ENCODE measurements at places on chromosomes 16 and 17.

DNA sequence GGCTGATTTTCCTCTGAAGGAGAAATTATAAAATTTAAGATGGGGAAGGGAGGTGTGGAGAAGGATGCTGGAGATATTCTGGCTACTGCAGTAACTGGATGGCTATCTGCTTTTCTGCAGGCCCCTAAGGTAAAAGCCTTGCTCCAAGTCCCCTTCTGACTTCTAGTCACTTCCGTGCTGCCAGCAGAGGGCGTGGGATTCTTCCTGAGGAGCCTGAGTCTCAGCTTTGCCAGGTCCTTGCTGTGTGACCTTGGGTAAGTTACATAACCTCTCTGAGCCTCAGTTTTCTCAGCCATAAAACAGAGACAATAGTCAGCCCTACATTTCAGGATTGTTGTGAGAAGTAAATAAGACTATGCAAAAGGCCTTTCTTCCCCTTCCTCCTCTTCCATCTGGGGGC is 24.3 kb upstream of the TMEM220 start:
- DNase-seq = no peak

DNA sequence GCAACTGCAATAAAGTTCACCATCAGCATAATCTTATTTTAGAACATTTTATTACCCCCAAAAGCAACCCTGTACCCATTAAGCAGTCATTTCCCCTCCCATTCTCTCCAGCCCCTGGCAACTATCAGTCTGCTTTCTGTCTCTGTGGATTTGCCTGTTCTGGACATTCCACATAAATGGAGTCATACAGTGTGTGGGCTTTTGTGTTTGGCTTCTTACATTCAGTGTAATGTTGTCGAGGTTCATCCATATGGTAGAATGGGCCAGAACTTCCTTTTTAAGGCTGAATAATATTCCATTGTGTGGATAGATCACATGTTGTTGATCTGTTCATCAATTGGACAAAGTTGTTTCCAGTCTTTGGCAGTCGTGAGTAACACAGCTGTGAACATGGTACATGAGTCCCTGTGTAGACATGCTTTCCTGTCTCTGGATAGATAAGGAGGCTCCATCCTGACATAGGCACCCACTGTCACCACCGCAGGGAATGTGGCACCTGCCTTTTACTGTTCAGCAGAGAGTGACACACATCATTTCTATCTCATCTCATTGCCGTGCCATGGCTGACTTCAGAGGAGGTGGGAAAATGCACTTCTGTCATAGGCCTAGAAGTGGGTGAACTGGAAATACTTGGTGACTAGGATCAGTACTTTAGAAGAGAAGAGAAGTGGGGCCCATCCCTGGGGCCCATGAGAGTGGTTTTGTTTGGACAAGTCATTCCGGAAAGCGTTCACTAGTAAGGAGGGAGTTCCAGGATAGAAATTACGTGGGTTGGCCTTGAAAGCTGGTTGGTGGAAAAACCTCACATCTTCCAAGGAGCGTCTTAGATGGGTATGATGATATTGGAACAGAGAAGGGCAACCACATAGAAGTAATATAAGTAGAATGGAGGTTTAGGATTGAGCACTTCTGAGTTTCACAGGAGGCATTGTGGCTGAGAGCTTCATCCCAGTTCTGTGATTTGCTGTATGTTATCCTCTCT is 25.8 kb downstream of the EPN2 start:
- DNase-seq = no peak

DNA sequence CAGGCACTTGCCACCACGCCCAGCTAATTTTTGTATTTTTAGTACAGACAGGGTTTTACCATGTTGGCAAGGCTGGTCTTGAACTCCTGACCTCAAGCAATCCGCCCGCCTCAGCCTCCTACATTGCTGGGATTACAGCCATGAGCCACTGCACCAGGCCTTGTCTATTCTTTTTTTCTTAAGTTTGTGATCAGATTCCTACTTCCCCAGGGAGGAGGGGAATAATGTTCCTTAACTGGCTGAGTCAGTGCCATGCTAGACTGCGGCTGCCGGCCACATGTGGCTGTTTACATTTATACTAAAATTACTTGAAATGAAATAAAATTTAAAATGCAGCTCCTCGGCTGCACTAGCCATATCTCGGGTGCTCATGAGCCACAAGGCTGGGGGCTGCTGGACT is 27.8 kb upstream of the USP36 start:
- DNase-seq = no peak

GRCh38 chr17:78600181-78600721 is 23.1 kb upstream of the DNAH17 start:
- no peak for DNase-seq

DNA sequence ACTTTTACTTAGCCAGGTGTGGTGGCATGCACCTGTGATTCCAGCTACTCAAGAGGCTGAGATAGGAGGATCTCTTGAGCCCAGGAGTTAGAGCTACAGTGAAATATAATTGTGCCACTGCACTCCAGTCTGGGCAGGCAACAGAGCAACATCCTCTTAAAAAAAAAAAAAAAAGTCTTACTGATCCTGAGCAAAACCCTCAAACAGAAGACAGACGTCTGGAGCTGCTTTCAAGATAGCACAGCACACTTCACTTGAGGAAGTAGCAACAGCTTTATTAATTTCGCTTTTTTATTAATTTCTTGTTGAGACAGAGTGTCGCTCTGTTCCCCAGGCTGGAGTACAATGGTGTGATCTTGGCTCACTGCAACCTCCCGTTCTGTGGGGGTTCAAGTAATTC is 10.2 kb upstream of the GGA2 start:
- DNase-seq = no peak

DNA sequence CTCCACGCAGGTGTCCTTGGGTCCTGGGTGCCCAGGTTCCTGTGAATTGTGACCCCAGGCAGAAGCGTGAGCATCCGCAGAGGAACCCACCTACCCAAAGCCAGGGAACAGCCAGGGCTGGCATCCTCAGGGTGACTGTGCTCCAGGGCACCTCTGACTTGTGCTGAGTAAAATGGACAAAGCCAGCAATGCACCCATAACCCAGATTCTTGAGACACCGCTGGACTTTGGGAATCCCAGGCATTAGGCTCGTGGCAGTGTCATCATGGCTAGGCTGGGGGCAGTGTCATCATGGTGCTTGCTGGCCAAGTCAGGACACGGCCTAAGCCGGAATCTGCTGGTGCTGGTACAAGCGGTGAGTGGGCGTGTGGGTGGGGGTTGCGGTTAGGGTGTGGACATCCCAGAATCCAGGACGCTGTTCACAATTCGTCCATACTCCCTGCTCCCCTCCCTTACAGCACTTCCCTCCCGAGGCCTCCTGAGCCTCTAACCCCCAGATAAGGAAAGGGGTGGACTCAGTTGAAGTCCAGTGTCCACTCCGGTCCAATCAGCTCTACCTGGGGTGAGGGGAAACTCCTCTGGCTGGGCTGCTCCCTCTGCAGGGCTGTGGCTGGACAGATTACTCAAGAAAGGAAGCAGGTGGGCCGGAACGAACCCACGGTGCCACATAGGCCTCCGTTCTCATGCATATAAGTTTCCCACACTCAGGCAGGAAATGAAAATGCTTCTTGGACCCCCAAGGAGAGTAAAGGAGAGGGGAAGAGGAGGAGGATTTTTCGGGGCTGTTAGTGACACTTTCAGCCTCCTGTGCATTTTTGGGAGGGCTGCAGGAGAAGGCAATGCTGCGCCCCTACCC is 138.9 kb downstream of the SEC14L1 start:
- DNase-seq = no peak

DNA sequence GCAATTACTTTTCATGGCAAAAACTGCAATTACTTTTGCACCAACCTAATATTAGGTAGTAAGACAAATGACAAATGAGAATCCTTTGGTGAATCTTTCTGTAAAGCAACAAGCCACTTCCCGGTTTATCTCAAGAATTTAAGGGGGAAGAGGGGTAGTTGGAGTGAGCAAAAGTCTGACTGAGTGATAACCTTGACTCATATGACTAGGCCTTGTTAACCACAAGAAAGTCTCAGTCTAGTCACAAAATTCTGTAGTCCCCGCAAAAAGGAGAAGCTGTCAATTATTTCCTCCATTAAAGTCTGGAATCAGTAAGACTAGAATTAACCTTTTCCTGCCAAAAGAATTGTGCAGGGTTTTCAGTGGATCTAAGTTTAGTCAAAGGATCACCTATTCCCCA is 72.2 kb upstream of the GNAO1 start:
- DNase-seq = no peak

DNA sequence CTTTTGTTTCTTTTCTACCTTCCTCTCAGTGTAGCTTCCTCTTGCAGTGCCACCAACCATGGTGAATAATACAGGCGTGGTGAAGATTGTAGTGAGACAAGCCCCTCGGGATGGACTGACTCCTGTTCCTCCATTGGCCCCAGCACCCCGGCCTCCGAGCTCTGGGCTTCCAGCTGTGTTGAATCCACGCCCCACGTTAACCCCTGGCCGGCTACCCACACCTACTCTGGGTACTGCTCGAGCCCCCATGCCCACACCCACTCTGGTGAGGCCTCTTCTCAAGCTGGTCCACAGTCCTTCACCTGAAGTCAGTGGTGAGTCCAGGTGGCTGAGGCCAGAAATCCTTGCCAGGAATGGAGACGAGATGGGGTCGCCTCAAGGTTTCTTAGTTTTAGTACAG is 23.9 kb downstream of the SRCAP start:
- no peak for DNase-seq

GRCh38 chr17:19317359-19318095 is 45.0 kb downstream of the B9D1 start:
- peak; percentile 45 for DNase-seq

- DNase-seq = peak; percentile 31
These were observed 36.4 kb downstream of the AKAP1 start for GRCh38 chr17:57121308-57122042.

- DNase-seq = no peak
These were observed 10.7 kb downstream of the CLUAP1 start for GRCh38 chr16:3511286-3512180.

- DNase-seq = no peak
These were observed 10.0 kb downstream of the TNFAIP1 start for GRCh38 chr17:28345419-28346198.

DNA sequence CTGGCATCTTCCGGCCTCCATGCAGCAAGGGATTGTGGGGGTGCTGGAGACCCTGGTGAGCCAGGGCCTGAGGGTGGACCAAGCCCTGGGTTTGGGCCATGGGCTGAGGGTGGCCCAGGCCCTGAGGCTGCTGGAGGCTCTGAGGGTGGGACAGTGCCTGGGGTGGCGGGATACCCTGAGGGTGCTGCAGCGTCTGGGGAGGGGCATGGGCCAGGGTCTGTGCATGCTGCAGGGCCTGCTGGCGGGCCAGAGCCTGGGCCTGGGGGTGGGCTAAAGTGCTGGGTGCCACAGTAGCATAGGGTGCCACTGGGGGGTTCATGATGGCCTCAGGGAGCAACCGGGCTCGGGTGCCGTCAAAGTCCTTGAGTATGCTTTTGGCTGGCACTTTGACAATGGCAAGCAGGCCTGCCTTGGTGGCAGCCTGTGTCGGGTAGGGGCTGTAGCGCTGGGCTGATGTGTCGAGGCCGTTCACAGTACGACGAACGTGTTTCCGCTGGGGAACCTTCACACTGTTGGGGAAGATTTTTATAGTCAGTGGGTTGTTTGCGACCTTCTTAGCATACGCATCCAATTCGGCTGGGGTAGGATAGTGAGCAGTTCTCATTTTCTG is 15.6 kb downstream of the TRAF4 start:
- peak; percentile 53 for DNase-seq

GRCh38 chr16:50743581-50744225 is 1.8 kb downstream of the CYLD start:
- no peak for DNase-seq

DNA sequence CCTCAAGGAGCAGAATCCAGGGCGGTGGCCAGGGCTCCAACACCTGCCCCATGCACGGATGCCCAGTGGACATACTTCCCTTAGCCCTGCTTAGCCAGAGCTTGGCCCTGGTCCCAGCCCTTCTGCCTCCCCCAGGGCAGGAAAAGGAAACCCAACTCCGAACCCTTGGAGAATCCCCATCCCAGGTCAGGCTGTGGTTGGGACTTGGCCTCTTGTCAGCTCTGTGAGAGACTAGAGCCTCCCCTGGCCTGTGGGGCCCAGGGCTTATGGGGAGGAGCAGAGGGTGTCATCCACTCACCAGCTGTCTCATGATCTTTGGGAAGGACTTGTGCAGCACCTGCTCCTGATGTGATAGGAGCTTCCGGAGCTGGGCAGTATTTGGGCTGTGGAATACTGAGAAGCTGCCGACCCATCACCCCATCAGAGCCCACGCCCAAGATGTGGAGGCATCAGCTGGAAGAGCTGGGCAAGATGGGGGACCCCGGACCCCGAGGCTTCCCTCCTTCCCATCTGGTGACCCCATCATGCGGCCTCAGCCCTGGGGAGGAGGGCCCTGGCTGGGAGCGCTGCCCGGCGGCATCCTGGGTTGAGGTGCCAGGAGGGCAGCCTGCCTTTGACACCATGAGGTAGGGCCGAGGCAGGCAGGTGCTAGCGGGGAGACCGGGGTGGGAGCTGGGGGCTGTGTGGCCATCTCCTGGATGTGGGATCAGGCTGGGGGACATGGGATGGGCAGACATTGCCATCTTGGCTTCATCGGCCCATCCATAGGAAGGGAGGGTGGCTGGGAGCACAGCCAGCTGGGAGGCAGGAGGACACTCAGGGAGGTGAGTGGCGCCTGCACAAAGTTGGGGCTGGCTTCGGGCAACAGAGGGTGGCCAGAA is 45.1 kb downstream of the TNFRSF13B start:
- DNase-seq = no peak

GRCh38 chr16:53561101-53561888 is 58.3 kb upstream of the AKTIP start:
- no peak for DNase-seq

- no peak for DNase-seq
These were observed 48.8 kb downstream of the DNAH3 start for GRCh38 chr16:21101631-21102420.

DNA sequence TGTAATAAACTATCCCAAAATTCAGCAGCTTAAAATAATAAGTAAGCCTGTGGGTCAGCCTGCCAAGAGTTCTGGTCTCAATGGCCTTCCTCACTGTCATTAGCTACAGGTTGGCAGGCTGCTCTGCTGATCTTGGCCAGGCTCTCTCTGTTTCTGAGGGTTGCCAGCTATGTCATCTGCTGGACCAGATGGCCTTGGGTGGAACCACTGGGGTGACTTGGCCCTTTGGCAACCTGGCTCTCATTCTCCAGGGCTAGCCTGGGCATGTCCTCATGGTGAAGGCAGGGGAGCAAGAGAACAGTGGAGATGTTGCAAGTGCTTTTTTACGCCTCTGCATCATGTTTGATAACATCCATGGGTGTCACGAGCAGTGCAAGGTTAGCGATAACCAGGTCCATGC is 13.9 kb downstream of the ITGAM start:
- DNase-seq = no peak

- DNase-seq = peak; percentile 71
These were observed 670 bp upstream of the CTF1 start for GRCh38 chr16:30895627-30896260.

- no peak for DNase-seq
These were observed 150.8 kb upstream of the IRX3 start for GRCh38 chr16:54437401-54437800.

- DNase-seq = no peak
These were observed 53.2 kb downstream of the CPPED1 start for GRCh38 chr16:12750554-12750918.

- no peak for DNase-seq
These were observed 40.9 kb upstream of the GSG1L start for GRCh38 chr16:28104404-28104803.
